ENCODE measurements at places on chromosomes 5 and 9.

DNA sequence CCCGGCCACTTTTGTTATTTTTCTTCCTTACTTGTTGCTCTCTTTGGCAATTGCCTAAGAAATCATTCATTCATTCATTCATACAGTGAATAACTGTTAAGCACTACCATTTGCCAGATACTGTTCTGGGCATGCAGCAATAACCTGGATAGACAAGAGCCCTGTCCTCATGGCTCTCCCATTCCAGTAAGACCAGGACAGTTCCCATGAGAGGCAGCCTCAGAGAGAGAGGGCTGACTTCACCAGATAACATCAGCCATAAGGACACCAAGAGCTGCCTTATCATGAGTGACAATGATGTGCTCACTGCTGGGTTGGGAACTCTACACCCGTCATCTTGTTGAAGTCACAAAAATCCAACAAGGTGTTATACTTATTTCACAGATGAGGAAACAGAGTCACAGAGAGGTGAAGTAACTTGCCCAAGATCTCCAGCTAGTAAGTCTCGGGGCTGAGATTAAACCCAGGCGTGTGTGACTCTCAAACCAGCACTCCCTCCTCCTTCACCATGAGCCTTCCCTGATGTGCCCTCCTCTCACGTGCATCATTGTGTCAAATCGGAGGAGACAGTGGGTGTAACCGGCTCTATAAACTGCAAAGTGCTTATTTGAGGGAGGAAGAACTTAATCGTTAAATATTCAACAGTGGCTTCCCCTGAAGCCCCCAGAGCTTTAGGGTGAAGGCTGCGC lies 61.1 kb upstream of the TBC1D2 start:
- DNase-seq, result no peak

DNA sequence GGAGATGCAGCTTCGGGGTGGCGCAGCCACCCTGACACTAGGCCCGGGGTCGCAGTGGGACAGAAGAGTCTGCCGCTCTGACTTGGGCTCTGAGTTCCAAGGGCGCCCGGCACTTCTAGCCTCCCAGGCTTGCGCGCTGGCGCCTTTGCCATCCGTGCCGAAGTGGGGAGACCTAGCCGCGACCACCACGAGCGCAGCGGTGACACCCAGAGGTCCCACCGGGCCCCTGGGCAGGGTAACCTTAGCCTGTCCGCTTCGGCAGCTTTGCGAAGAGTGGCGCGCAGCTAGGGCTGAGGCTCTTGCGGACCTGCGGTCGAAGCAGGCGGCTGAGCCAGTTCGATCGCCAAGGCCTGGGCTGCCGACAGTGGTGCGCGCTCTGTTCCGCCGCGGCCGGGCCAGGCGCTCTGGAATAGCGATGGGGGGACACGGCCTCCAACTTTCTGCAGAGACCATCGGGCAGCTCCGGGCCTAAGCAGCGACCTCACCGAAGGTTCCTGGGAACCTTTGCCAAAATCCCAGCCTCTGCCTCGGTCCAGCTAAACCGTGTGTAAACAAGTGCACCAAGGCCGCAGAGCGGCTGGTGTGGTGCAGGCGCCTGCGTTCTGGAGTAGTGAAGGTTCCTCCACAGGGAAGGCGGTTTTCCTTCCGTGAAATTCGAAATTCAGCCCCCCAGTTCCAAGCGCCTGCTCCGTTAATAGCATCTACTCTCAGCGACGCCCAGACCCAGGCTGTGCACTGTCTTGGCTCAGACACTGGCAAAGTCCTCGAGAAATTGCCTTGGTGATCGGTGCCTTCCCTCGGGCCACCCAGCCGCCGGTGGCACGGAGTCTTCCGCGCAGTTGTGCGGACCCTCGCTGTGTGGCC lies 7.4 kb downstream of the TLX3 start:
- DNase-seq, result no peak

DNA sequence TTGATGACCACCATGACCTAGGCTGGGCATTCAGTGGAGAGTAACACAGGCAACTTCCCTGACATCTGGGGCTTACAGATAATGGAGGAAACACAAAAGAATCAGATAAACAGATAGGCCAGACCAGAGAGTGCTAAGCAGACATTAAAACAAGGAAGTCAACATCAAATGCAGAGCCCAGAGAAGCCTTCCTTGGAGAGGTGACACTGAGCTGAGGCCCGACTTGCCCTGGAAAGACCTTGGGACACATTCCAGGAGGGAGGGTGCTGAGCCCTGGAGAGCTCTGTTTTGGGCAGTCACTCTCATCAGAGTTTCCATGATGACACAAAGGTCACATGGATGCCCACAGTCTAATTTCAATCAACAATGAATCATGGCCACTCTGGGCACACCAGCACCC lies 31.9 kb upstream of the C5orf58 start:
- DNase-seq, result no peak

GRCh38 chr5:146193285-146193684 lies 10.1 kb upstream of the RBM27 start:
- DNase-seq, result no peak

All from lung microvascular endothelial cell (primary cell).